ENCODE measurements at places on chromosomes 5 and 9. TPM values are rescaled to one million over a fixed set of nuclear protein-coding genes. Genes with fewer than 3 reads are reported as not detected.

- peaks cover 33% of the 10 kb centered on the region for H3K4me1 ChIP-seq
Observed at GRCh38 chr9:134592018-134592818, 49.4 kb upstream of the COL5A1 start.

DNA sequence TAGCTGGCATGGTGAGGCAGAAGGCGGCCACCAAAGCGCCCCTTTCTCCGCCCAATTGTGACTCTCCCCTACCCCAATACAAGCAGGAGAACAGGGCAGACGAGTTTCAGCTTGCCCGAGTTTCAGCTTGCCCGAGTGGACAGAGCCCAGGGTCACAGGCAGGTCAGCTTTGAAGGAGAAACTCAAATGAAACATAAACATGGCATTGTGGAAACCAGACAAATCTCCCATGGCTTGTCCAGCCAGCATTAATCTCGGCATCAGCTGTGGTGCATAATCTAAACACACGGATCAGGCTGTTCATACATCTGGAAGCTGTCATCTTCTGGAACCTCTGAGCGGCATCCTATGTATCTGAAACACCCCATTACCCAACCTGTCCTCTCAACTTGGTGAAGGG lies 16.9 kb downstream of the PTCH1 start:
- DNase-seq = no peak
- H3K27me3 ChIP-seq = no peaks in the 10 kb centered on the region
- H3K4me3 ChIP-seq = no peak overlapping the region
- H3K4me1 ChIP-seq = peaks cover 16% of the 10 kb centered on the region

- peaks cover 30% of the 10 kb centered on the region for H3K4me1 ChIP-seq
- H3K36me3 ChIP-seq = no peaks in the 10 kb centered on the region
- DNase-seq = no peak
- H3K27ac ChIP-seq = no peak overlapping the region
- no peak overlapping the region for H3K4me3 ChIP-seq
Observed at GRCh38 chr9:16709924-16710323, 160.5 kb downstream of the BNC2 start.

DNA sequence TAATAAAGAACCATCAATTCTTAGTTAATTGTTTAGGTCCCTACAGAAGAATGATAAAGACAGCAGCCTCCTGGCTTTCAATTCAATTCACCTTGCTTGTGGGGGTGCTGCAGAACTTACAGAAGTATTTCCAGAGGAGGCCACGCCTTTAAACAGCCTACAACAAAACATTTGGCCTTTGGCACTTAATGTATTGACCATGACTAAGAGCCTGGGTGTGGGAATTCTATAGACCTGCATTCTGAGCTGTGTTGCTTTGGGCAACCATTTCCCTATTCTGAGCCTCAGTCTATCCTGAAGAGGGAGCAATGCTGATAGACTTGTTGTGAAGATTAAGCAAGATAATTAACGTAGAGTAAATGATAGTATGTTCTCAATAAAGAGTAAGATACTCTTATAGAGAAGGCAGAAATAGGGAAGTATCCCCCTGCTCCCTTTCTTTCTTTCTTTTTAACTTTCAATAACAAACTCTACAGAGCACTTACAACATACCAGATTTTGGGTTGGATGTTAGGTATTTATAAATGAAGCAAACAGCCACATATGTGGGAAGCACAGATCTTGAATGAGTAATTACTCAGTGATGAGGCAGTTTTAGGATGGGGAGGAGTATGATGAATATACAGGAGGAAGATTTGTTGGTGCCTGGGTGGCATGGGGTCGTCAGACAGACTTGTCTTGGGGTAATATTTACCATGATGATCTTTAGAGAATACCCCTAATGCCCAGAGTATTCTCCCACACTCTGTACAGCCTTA lies 28.4 kb downstream of the PAPPA start:
- H3K4me3 ChIP-seq = no peak overlapping the region
- DNase-seq = peak; percentile 78
- H3K4me1 ChIP-seq = peaks cover 15% of the 10 kb centered on the region
- H3K36me3 ChIP-seq = peaks cover 11% of the 10 kb centered on the region

DNA sequence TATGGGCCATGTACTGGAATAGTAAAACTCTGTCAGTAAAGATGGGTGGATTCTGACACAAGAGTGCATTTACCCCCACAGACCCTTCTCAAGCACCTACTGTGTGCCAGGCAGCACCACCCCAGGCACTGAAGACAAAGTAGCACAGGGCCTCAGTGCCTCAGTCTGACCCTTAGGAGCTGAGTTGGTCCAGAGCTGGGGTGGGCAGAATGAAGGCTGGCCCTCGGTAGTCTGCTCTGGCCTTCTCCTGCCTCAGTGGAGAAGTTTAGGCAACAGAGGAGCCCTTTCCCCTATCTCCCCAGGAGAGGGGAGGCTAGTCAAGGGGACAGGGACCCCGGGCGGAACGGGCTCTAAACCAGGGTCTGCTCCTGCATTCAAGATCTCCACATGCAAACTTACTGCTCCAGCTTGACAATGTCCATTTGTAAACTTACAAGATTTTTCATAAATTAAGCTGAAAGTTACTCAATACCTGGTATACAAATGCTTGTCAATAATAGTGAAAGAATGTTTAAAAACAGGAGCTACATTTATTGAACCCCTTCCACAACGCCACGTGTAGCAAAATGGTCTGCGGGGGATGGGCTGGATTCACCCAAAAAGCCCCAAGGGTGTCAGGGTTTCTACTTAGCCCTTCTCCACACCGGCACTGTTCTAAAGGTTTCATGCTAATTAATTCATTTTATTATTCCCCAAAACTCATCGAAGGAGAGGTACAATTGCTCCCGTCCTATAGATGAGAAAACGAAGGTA lies 1.5 kb downstream of the VDAC1 start:
- H3K4me1 ChIP-seq = peaks cover 16% of the 10 kb centered on the region
- no peaks in the 10 kb centered on the region for H3K27me3 ChIP-seq
- peak overlapping the region; percentile 96 for H3K27ac ChIP-seq
- DNase-seq = peak; percentile 44
- 0 out of 2 replicates have a peak, but pooled peaks cover 4% of the 10 kb centered on the region for H3K36me3 ChIP-seq

DNA sequence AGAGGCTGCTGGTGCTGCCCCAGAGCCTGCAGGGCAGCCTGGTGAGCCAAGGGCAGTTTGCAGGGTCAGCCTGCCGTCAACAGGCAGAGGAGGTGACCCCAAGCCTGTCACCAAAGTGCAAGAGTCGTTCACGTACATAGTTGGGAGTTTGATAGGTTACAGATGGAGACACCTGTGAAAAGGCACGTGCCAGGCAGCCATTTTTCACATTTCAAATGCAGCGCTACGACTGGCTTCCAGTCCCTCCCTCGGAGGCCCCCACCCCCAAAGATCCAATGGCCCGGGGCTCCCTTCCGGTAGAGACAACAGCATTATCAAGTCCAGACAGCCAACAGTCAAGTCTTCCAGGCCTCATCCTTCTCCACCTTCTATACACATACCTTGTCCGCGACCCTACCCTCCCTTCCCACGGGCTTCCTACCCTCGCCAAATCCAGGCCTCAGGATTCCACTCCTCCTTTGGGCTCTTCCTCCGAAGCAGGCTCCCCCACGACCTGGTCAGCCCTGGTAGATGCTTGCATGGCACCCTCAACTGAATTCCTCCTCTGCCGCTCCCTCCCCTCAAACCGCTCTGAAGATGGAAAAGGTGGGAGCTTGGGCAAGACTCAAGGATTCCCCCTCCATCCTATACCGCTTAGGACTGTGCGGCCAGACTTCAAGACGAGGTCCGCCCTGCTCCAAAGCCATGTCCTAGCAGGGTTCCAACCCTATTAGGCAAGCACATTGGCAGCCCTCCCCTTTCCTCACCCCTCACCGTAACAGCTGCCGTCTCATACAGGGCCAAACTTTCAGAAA lies 13.2 kb downstream of the HNRNPH1 start:
- DNase-seq = no peak
- H3K4me1 ChIP-seq = no peaks in the 10 kb centered on the region
- H3K27ac ChIP-seq = no peak overlapping the region
- H3K4me3 ChIP-seq = no peak overlapping the region
- H3K27me3 ChIP-seq = no peaks in the 10 kb centered on the region

DNA sequence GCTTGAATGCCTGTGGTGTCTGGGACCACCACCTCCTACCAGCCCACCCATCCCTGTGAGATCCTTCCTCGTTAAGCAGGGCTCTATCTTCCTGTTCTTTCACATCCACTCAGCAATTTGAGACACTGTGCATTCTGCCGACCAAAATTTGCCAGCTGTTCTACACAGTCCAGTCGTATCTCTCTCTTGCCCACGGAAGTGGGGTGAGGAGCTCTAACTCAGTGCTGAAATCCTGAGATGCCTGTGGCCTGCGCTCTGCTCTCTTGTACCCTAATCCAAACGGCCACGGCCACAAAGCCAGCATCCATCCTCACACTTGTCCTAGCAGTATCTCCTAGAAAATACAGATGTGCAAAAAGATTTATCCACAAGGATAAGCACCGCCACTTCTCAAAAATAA lies 97.9 kb downstream of the MVB12B start:
- peaks cover 5% of the 10 kb centered on the region for H3K4me1 ChIP-seq
- H3K36me3 ChIP-seq = no peaks in the 10 kb centered on the region
- no peak overlapping the region for H3K4me3 ChIP-seq

DNA sequence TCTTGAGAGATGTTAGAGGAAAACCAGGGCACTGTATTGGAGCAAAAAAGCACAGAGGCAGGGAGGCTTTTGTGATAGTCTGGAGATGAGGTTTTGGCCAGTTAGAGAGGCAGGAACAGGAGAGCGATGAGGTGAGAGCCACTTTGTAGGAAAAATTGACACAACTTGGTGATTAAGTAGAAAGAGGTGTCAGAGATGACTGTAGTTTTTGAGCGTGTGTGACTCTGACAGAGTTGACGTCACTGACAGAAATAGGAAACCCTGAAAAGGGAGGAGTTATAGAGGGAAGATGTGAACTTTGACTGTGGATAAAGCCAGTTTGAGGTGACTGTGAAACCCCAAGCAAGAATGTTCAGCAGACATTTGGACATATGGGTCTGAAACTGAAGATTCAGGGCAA lies 15.7 kb downstream of the NFX1 start:
- no peak overlapping the region for H3K27ac ChIP-seq
- H3K27me3 ChIP-seq = no peaks in the 10 kb centered on the region
- no peak for DNase-seq

- peaks cover 5% of the 10 kb centered on the region for H3K27me3 ChIP-seq
- H3K4me1 ChIP-seq = no peaks in the 10 kb centered on the region
- no peak overlapping the region for H3K27ac ChIP-seq
Observed at GRCh38 chr5:86890375-86890774, 272.6 kb downstream of the COX7C start.

DNA sequence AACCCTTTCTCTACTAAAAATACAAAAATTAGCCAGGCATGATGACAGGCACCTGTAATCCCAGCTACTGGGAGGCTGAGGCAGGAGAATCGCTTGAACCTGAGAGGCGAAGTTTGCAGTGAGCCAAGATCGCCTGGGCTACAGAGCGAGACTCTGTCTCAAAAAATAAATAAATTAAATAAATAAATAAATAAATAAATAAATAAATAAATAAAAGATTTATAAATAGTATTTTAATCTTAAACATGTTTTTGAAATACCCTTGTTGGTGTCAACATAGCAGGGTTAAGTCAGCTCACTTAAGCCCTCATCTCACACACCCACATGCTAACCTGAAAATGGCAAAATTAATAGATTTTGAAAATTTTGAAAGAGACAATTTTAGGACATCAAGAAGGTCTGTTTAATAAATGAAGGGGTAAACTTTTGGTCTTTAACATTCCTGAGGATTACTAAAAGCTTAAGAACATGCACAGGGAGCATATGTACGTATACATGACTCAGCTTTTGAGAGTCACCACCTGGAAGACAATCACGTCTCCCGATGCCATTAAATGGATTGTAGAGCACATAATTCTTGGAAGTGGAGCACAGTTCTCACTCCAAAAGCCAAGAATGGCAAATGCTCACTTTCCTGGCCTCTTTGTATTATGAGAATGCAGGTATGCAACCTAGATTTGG lies 202.5 kb downstream of the GDNF start:
- no peaks in the 10 kb centered on the region for H3K27me3 ChIP-seq
- H3K4me3 ChIP-seq = no peak overlapping the region
- no peak overlapping the region for H3K27ac ChIP-seq
- H3K36me3 ChIP-seq = no peaks in the 10 kb centered on the region
- H3K4me1 ChIP-seq = peaks cover 23% of the 10 kb centered on the region
- peak; percentile 32 for DNase-seq

Gene PCDHA9
- not detected for total RNA-seq

- DNase-seq = peak; percentile 34
- H3K4me3 ChIP-seq = peak within 1 kb of the TSS; percentile 55
- no peaks in the 10 kb centered on the region for H3K36me3 ChIP-seq
- peaks cover 35% of the 10 kb centered on the region for H3K27me3 ChIP-seq
- H3K4me1 ChIP-seq = no peaks in the 10 kb centered on the region
Observed at GRCh38 chr9:131096269-131097125, at the start of gene AIF1L. Gene AIF1L (plus strand): TSS chr9:131096531. CDS start chr9:131096630, 99 bp downstream.

DNA sequence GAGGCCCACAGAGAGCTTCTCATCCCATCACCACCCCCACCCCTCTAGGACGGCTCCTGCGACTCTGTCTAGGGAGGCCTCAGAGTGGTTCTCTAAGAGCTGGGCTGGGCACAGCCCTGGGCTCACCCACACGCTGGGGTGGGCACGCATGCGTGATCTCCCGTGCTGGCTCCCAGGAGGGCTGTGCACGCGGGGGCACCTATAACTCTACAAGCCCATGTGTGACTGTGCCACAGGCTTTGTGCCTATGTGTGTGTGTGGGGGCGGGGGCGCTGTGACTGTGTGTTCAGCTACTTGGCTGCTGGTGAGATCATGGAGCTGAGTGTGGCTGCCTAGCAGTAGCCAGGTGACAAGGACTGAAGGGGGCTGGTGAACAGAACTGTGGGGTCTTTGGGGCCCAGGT lies 32.2 kb downstream of the NDUFA8 start:
- H3K4me1 ChIP-seq = peaks cover 12% of the 10 kb centered on the region
- H3K36me3 ChIP-seq = no peaks in the 10 kb centered on the region
- peak; percentile 28 for DNase-seq
- no peak overlapping the region for H3K27ac ChIP-seq

- peaks cover 47% of the 10 kb centered on the region for H3K36me3 ChIP-seq
- no peaks in the 10 kb centered on the region for H3K27me3 ChIP-seq
- H3K4me3 ChIP-seq = no peak overlapping the region
- no peaks in the 10 kb centered on the region for H3K4me1 ChIP-seq
Observed at GRCh38 chr9:130089141-130089540, 35.4 kb downstream of the GPR107 start.

Gene RLN1
- total RNA-seq = not detected

Gene LPCAT1
- 31.6 TPM for total RNA-seq

Gene TMEM215
- total RNA-seq = not detected

- DNase-seq = no peak
- no peaks in the 10 kb centered on the region for H3K36me3 ChIP-seq
- H3K4me1 ChIP-seq = no peaks in the 10 kb centered on the region
- H3K4me3 ChIP-seq = no peak overlapping the region
- H3K27ac ChIP-seq = no peak overlapping the region
Observed at GRCh38 chr9:7879551-7880245, 80.1 kb upstream of the DMAC1 start.

GRCh38 chr9:536597-537511 lies 304.6 kb upstream of the DMRT1 start:
- H3K27ac ChIP-seq = no peak overlapping the region
- no peaks in the 10 kb centered on the region for H3K27me3 ChIP-seq
- no peak overlapping the region for H3K4me3 ChIP-seq

Gene FAM151B
- total RNA-seq = 3.4 TPM

GRCh38 chr9:74729136-74729695 lies 158.5 kb downstream of the TRPM6 start:
- DNase-seq = peak; percentile 7
- peak overlapping the region; percentile 52 for H3K4me3 ChIP-seq
- H3K27me3 ChIP-seq = peaks cover 3% of the 10 kb centered on the region
- H3K36me3 ChIP-seq = no peaks in the 10 kb centered on the region
- H3K27ac ChIP-seq = no peak overlapping the region

GRCh38 chr9:23526806-23527205 lies 299.2 kb downstream of the ELAVL2 start:
- DNase-seq = no peak
- no peaks in the 10 kb centered on the region for H3K27me3 ChIP-seq
- no peak overlapping the region for H3K4me3 ChIP-seq
